ENCODE measurements at places on chromosomes 12 and 14.

DNA sequence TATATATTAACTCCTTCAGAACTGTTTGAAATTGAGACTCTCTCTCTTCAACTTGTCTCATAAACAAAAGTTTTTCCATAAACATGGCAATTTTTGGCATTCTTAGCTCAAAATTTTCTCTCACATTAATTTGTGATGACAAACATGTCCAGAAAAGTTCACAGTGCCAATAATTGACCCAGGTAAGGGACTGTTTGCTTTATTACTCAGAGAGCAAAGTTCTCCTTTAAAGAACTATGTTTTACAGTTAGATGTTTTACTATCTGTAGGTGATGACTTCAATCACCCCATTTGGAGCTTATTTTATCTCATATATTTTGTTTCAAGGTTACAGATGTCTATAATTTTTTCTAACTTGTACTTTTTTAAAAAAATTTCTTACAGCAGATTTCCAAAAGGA is 855.6 kb downstream of the SLC16A7 start:
- DNase-seq = no peak

DNA sequence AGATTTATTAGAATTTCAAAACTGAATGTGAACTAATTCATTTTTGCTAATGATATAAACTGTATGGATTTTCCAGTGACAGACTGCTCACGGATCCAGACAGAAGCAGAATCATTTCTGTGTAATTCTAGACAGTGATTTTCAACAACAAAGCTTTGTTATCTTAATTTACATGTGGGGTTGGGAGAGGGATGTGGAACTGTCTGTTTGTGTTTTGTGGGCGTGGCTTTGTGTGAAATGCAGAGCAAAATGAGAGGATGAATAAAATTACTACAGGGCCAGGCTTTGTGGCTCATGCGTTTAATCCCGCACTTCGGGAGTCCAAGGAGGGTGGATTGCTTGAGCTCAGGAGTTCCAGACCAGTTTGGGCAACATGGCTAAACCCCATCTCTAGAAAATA is 834.7 kb downstream of the GALC start:
- DNase-seq = no peak

- DNase-seq = no peak
Observed at GRCh38 chr14:25394791-25395391, 344.9 kb upstream of the STXBP6 start.

DNA sequence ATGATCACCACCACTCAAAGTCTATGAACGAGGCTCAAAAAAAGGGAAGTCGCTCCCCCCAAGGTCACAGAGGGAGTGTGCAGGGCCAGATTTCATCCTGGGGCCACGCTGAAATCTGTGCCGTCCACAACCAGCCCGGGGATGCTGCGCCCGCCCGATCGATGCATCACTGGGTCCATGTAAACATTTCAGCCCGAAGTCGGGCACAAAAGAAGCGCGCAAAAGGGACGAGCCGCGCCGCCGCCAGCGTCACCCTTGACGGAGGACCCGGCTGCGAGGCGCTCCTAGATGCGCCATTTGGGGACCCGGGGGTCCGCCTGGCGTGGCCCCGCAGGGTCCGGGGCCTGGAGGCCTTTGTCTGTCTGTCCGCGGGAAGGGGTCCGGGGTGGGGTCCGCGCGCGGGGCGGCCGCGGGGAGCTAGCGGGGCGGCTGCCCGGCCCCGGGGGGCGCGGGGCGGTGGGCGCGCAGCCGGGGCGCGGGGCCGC is 503 bp downstream of the FBXO21 start:
- no peak for DNase-seq

GRCh38 chr12:110934093-110934852 is 13.9 kb upstream of the MYL2 start:
- no peak for DNase-seq

GRCh38 chr12:57632073-57632957 is 686 bp downstream of the B4GALNT1 start:
- no peak for DNase-seq

GRCh38 chr14:21048638-21049037 is 6.5 kb downstream of the RNASE7 start:
- no peak for DNase-seq

All from NCI-H748 treated with DMSO at 0.1 percent for 48 hours (cell line).